H9 (cell line): ENCODE measurements at places on chromosomes 5 and 9. TPM values are rescaled to one million over a fixed set of nuclear protein-coding genes. Genes with fewer than 3 reads are reported as not detected.
A peak's percentile ranks its signal among the peaks of the same experiment; 100 is the strongest.

Gene SPARC
- 320 and 323 TPM in 2 replicates for total RNA-seq

Gene GNA14
- total RNA-seq, result 0.37 and 0.48 TPM in 2 replicates

Gene SLC34A3
- total RNA-seq, result not detected in 2 replicates

Gene TRIM36
- total RNA-seq, result 14.6 and 19.3 TPM in 2 replicates

GRCh38 chr5:165304193-165304827, 1798.9 kb downstream of the MAT2B start:
- DNase-seq, result no peak

GRCh38 chr9:129570450-129571297, 50.2 kb downstream of the C9orf50 start:
- peak; percentile 62 for DNase-seq

- DNase-seq, result no peak
Observed at GRCh38 chr5:82720213-82721086, 356.7 kb downstream of the TMEM167A start.

GRCh38 chr5:11863911-11864310, 40.3 kb downstream of the CTNND2 start:
- DNase-seq, result no peak

DNA sequence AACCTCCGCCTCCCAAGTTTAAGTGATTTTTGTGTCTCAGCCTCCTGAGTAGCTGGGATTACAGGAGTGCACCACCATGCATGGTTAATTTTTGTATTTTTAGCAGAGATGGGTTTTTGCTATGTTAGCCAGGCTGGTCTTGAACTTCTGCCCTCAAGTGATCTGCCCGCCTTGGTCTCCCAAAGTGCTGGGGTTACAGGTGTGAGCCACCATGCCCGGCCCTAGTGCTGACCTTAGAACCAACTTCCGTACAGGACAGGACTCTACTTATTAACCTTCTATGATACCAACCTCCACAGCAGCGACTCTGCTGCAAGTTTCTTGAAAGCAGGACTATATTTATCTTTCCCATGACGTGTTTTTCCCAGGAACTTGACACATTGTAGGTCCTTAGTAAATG, 176.9 kb downstream of the RGS3 start:
- DNase-seq, result no peak

DNA sequence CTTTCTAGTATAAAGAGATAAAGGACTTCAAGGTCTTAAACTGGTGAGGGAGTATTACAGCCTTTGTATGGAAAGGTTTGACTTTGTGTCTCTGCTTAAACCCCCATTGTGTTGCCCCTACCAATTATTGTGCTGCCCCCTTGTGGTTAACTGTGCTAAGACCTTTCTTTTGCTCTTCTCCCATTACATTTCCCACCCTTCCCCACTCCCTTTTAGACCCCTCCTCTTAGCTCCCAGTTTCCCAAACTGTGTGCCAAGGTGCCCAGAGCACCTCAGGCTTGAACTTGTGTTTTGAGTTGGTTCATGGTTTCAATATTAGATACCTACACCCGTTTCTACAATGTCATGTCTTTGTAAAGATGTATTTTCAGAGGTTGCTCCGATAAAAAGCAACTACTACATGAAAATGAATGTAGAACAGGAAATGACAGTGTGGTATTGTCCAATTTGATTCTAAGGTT, 2.9 kb downstream of the JAK2 start:
- peak; percentile 71 for DNase-seq

- peak; percentile 83 for DNase-seq
Observed at GRCh38 chr5:3595006-3595961, at the start of gene IRX1. IRX1 (plus strand) TSS chr5:3595832; CDS start chr5:3596106, 274 bp downstream.

- no peak for DNase-seq
Observed at GRCh38 chr5:149388498-149389190, 9.6 kb upstream of the IL17B start.

- peak; percentile 84 for DNase-seq
Observed at GRCh38 chr5:149656576-149657182, 73.4 kb upstream of the PPARGC1B start.

GRCh38 chr5:126172812-126173211, 250.4 kb upstream of the GRAMD2B start:
- DNase-seq, result no peak

Gene ARL10
- 7.9 and 9.6 TPM in 2 replicates for total RNA-seq

Gene GPSM1
- total RNA-seq, result 22.1 and 24.7 TPM in 2 replicates

Gene CDH10
- total RNA-seq, result 0.22 and 0.31 TPM in 2 replicates

- DNase-seq, result no peak
Observed at GRCh38 chr9:71245651-71246050, 124.2 kb upstream of the TRPM3 start.

DNA sequence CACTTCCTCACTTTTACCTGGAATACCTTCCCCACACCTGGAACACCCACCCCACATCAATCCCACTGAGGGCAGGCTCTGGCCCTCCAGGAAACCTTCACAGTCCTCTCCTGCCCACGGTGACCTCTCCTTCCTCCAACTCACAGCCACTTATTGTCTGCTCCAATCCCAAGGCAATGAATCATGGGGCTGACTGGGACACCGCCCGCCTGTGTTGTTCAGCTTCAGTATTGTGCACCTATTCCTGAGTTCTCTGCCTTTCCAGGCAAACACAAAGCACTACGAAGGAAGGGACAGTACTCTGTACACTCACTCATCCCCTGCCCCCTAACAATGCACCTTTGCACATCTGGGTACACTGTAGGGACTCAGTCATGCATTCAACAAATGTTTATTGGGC, 7.3 kb downstream of the PCDH1 start:
- no peak for DNase-seq

- no peak for DNase-seq
Observed at GRCh38 chr9:31824860-31825259, 559.6 kb upstream of the ACO1 start.

Gene NUDT2
- total RNA-seq, result 13.5 and 14.1 TPM in 2 replicates

- DNase-seq, result no peak
Observed at GRCh38 chr5:1374679-1375055, 29.8 kb upstream of the CLPTM1L start.
